Activated CD4-positive, alpha-beta memory T cell treated with anti-CD3 and anti-CD28 coated beads, Interleukin-2, amount 10 ng/mL, durations not matched to agents 7 days and 5 days (primary cell): ENCODE measurements at places on chromosomes 2 and 18. TPM values are rescaled to one million over a fixed set of nuclear protein-coding genes. Genes with fewer than 3 reads are reported as not detected.

DNA sequence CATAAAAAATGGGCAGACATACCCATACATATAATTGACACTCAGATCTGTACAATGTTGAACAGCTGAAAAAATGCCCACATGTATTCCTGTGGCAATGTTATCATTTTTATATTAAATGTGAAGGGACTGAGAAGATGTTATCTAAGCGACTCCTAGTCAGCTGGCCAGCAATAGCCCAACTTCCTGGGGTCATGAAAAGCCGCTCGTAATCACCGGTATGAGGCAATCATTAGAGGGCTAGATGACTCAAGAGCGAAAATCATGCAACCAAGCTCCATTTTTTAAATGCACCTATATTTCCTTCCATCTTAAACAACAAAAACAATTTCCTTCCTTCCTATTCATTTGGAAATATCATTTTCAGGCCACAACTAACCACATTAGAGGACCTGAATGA, 274.6 kb upstream of the CCDC68 start:
- no peaks in the 10 kb centered on the region for H3K36me3 ChIP-seq
- DNase-seq: no peak
- peaks cover 6% of the 10 kb centered on the region for H3K4me1 ChIP-seq
- no peak overlapping the region for H3K27ac ChIP-seq
- no peaks in the 10 kb centered on the region for H3K27me3 ChIP-seq
- no peak overlapping the region for H3K4me3 ChIP-seq

GRCh38 chr2:31762085-31762484, 181.3 kb upstream of the SRD5A2 start:
- H3K36me3 ChIP-seq: no peaks in the 10 kb centered on the region
- H3K4me3 ChIP-seq: no peak overlapping the region
- no peak for DNase-seq
- H3K27me3 ChIP-seq: peaks cover 4% of the 10 kb centered on the region

Gene SKOR2
- total RNA-seq: not detected

- H3K36me3 ChIP-seq: peaks cover 16% of the 10 kb centered on the region
- H3K27ac ChIP-seq: peak overlapping the region; percentile 65
- peak overlapping the region; percentile 63 for H3K4me3 ChIP-seq
- H3K27me3 ChIP-seq: no peaks in the 10 kb centered on the region
Observed at GRCh38 chr2:38754506-38754905, 3.3 kb upstream of the SRSF7 start.

- H3K4me3 ChIP-seq: no peak overlapping the region
- H3K27ac ChIP-seq: peak overlapping the region; percentile 21
- H3K36me3 ChIP-seq: peaks cover 40% of the 10 kb centered on the region
- H3K4me1 ChIP-seq: peaks cover 56% of the 10 kb centered on the region
- no peaks in the 10 kb centered on the region for H3K27me3 ChIP-seq
Observed at GRCh38 chr2:226790011-226790410, 9.6 kb downstream of the IRS1 start.

Gene NFATC1
- 43.8 TPM for total RNA-seq

- H3K4me1 ChIP-seq: peaks cover 2% of the 10 kb centered on the region
- H3K36me3 ChIP-seq: no peaks in the 10 kb centered on the region
- no peaks in the 10 kb centered on the region for H3K27me3 ChIP-seq
- no peak for DNase-seq
- H3K4me3 ChIP-seq: no peak overlapping the region
Observed at GRCh38 chr18:76351961-76352581, 143.0 kb downstream of the ZNF516 start.

Gene ST6GAL2
- total RNA-seq: not detected

Gene TTN
- total RNA-seq: 2.1 TPM

GRCh38 chr2:222703091-222703490, 31.6 kb downstream of the MOGAT1 start:
- no peak overlapping the region for H3K27ac ChIP-seq
- no peak for DNase-seq
- H3K27me3 ChIP-seq: peaks cover 49% of the 10 kb centered on the region
- H3K4me3 ChIP-seq: no peak overlapping the region
- peaks cover 27% of the 10 kb centered on the region for H3K4me1 ChIP-seq

- no peak overlapping the region for H3K4me3 ChIP-seq
- H3K27ac ChIP-seq: no peak overlapping the region
- no peak for DNase-seq
- no peaks in the 10 kb centered on the region for H3K27me3 ChIP-seq
- H3K4me1 ChIP-seq: no peaks in the 10 kb centered on the region
Observed at GRCh38 chr2:141501752-141502151, 629.1 kb downstream of the LRP1B start.

DNA sequence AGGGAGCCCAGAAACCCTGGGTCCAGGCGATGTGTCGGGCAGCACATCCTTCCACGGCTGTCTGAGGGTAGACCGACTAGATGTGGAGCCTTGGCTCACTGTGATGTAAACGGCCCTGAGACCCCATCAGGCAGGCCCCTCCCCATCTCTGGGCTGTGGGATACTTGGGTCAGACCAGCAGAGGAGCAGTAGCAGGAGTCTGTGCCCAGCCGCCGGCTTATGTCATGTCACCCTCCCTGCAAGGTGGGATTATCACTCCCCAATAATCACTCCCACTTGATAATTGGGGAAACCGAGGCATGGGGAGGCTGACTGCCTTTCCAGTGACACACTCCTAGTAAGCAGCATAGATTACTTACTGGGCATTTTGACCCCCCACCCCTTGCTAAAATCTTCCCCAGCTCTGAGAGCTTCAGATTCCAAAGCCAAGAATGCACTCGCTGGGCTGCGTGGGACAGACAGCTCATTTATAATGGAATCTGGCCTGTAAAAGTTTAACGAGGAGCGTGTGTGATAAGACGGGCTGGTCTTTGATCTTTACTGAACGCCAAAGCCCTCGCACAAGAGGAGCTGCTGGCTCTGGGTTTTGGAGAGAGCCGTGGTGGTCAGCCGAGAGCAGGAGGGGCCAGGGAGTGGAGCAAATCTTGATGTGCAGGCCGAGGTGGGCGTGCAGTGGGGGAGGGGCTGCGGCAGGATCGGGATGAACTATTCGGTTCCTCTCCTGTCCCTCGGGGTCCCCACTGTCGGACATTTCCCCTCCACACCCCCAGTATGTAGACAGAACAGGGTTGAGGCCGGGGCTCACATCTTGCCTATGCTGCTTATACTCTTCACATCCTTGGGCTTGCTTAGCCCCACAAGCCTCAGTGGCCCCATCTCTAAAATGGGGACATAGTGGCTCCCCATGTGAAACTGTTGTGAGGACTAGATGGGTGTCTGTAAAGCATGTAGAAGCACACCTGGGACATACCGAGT, 200.0 kb downstream of the GLI2 start:
- no peaks in the 10 kb centered on the region for H3K4me1 ChIP-seq
- H3K4me3 ChIP-seq: no peak overlapping the region
- H3K27ac ChIP-seq: no peak overlapping the region
- no peak for DNase-seq
- H3K27me3 ChIP-seq: no peaks in the 10 kb centered on the region

- no peaks in the 10 kb centered on the region for H3K27me3 ChIP-seq
- no peak overlapping the region for H3K27ac ChIP-seq
- DNase-seq: no peak
- H3K36me3 ChIP-seq: no peaks in the 10 kb centered on the region
Observed at GRCh38 chr2:1690056-1690775, 54.1 kb downstream of the PXDN start.

GRCh38 chr18:51070545-51070944, 40.5 kb downstream of the SMAD4 start:
- no peak overlapping the region for H3K4me3 ChIP-seq
- no peaks in the 10 kb centered on the region for H3K27me3 ChIP-seq
